Fibroblast of the aortic adventitia (primary cell): ENCODE measurements at places on chromosomes 16 and 17.

- peak; percentile 96 for DNase-seq
These were observed 24.2 kb downstream of the SOST start for GRCh38 chr17:43734376-43734775.

DNA sequence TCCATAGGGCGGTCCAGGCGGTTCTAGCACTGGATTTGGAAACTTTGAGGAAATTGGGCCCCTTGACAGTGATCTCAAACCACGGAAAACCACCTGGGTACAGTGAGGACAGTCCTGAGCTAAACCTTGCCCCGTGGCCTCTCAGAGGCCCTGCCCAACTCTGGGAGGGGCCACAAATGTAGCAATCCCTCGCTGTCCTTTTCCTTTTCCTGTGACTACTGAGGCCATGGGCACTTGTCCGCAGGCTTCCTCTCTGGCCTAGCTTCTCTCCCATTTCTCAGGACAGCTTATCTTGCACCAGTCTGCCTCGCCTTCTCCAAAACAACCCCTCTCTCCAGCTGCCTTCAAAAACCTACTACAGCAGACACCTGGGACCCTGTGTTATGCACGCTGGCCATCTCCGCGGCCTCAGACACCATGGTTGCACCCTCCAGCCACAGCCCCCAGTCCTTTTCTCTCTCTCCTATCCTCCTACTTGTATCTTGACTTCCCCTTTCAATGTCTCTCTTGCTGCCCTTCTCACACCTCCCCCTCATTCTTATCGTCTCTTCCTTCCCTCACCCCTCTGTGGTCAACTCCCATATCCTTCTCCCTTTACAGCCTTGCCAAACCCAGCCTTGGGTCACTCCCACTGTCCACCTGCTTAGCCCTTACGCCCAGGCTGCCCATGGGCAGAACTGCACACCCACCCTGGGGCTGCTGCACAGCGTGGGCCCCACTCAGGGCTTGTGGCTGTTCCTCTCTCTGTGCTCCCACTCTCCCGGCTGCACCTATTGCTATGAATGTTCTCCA, 7.6 kb downstream of the SCPEP1 start:
- no peak for DNase-seq

GRCh38 chr16:3188925-3189825, 1.2 kb downstream of the OR1F1 start:
- peak; percentile 49 for DNase-seq

- DNase-seq = no peak
These were observed 3.6 kb downstream of the TRAP1 start for GRCh38 chr16:3713587-3714242.

GRCh38 chr16:66020046-66020445, 346.4 kb upstream of the CDH5 start:
- no peak for DNase-seq
